Chondrocyte (in vitro differentiated cells): ENCODE measurements at places on chromosomes 6 and 20. TPM values are rescaled to one million over a fixed set of nuclear protein-coding genes. Genes with fewer than 3 reads are reported as not detected.

Gene PTK6
- total RNA-seq, result not detected in 3 replicates

Gene ALDH5A1
- total RNA-seq, result 7.2 to 7.4 TPM (median 7.4 TPM) in 3 replicates

- no peak overlapping the region for H3K4me3 ChIP-seq
- H3K4me1 ChIP-seq, result no peaks in the 10 kb centered on the region
- H3K27ac ChIP-seq, result no peak overlapping the region
- no peak for DNase-seq
- no peaks in the 10 kb centered on the region for H3K36me3 ChIP-seq
- peaks cover 23% of the 10 kb centered on the region for H3K27me3 ChIP-seq
These were observed 24.2 kb upstream of the PCSK2 start for GRCh38 chr20:17202673-17203072.

- H3K27me3 ChIP-seq, result no peaks in the 10 kb centered on the region
- no peak overlapping the region for H3K4me3 ChIP-seq
- H3K27ac ChIP-seq, result no peak overlapping the region
- peaks cover 5% of the 10 kb centered on the region for H3K36me3 ChIP-seq
- DNase-seq, result no peak
- peaks cover 20% of the 10 kb centered on the region for H3K4me1 ChIP-seq
These were observed 71.5 kb upstream of the SSTR4 start for GRCh38 chr20:22963581-22963980.
